ENCODE measurements at places on chromosomes 2 and 18. TPM values are rescaled to one million over a fixed set of nuclear protein-coding genes. Genes with fewer than 3 reads are reported as not detected.

TNS1 gene
- polyA plus RNA-seq: 165 TPM

IL1R2 gene
- polyA plus RNA-seq: 0.89 TPM

SCN9A gene
- 12.7 TPM for polyA plus RNA-seq

ALKAL2 gene
- 11.2 TPM for polyA plus RNA-seq

LCT gene
- polyA plus RNA-seq: 0.14 TPM

PLB1 gene
- 1.7 TPM for polyA plus RNA-seq

HMSD gene
- polyA plus RNA-seq: 2.7 TPM

EGR4 gene
- polyA plus RNA-seq: 0.08 TPM

IL36A gene
- polyA plus RNA-seq: not detected

DNA sequence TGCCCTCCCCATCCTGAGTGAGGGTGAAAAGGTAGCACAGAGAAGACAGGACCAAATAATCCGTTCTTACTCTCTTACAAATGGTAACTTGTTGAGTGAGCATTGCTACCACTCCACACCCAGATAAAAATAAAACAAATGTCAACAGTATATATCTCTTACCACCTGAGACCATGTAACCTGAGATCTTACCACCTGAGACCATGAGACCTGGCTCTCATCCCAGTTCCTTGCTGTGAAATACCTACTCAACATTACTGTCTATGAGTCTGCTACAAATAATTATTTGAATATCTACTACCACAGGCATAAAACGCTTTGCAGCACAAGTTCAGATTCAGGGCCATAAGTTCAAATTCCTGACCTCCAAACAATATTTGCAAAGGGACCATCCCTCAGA, 234.7 kb downstream of the C1D start:
- DNase-seq: no peak

DNA sequence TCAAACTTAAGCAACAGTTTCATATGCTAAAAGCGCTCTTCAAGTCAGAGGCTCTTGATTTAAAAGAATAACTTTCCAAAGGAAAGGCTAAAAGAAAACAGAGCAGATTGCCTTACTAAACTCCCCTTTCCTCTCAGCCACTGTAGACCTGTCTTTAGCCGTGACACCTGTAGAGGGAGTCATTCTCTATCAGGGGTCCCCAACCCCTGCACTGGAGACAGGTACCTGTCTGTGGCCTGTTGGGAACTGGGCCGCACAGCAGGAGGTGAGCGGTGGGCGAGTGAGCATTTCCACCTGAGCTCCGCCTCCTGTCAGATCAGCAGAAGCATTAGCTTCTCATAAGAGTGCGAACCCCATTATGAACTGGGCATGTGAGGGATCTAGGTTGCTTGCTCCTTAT, 9.6 kb downstream of the SLC14A1 start:
- DNase-seq: no peak

DNA sequence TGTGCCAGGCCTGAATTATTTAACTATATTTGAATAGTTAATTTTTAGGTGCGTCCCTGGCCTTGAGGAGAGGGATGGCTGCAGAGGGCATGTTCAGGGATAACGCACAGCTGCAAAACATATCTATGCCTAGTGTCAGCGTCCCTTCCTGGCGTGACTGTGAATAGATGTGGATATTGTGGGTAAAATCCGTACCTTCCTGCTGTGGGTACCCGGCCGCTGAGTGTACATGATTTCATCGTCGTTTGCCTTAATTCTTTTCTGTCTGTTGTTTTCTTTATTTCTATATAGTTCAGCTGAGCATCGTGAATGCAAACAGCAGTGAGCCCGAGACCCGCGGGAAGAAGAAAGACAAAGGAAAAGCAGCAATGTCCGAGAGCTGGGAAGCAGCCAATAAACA, 25.0 kb upstream of the MC2R start:
- no peak for DNase-seq

DNA sequence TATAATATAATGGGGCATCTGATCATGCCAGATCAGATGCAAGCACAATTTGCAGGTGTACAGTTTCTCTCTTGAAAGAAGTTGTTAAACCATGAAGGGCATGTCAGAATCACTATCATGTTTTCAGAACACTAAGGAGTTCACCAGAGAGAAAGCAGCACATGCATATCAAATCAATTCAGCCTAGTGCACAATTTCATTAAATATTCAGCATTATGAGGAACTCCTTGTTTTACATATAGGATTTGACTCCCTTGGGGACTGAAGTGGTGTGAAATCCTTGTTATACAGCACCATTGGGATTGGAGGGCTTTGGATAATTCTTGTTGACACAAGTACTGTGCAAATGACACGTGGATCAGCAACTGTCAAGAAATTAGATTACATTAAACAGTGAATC, 562.1 kb upstream of the KLHL29 start:
- DNase-seq: no peak

- DNase-seq: no peak
Observed at GRCh38 chr2:3970791-3971651, 267.6 kb downstream of the DCDC2C start.

GRCh38 chr2:11248-11941, 34.9 kb downstream of the FAM110C start:
- DNase-seq: no peak

GRCh38 chr2:109720380-109721106, 73.6 kb upstream of the RGPD5 start:
- DNase-seq: no peak

DNA sequence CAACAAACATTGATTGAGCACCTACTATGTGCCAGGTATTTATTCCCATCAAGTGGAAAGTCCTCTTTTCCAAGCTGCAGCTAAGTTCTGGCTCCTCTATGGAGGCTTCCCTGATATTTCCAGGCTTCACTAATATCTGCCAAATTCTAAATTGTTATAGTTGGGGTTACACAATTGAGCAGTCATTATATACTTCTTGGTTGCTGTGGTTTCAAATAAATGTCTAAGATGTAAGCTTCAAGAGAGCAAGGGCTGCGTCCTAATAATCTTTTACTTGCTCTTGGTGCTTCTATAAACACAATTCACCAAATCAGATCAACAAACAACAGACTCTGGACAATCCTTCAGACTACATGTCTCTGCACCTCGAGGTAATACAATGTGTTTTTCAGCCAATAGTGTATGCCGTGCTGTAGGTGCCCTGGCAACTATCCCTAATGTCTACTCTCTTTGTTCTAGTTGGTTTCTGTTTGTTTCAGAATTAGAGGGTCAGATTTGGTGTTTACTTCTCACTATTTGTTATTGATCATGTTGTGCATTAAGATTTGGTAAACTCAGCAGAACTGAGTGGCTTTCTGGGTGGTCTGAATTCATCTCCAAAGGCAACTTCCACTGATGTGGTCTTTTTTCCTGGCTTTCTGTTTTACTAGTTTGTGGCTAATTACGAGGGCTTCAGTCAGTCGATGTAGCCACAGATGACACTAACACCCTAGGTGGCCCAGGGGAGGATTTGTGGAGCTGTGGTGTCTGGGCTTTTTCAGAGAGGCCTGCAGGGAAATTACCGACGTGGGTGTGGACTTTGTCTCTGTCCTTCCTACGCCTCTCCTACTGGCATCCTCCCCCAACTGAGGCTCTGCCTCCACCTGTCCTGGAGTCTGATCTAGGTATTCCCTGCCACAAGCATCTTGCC, 50.4 kb downstream of the CDCA7 start:
- no peak for DNase-seq

GRCh38 chr2:39479696-39480095, 42.6 kb upstream of the MAP4K3 start:
- DNase-seq: no peak

- DNase-seq: peak; percentile 69
Observed at GRCh38 chr2:212686285-212686895, 147.8 kb upstream of the ERBB4 start.

GRCh38 chr2:222903234-222904220, 42.7 kb downstream of the ACSL3 start:
- no peak for DNase-seq

GRCh38 chr2:144835634-144836350, 315.9 kb upstream of the ZEB2 start:
- DNase-seq: no peak

GRCh38 chr2:229380101-229380625, 109.1 kb upstream of the PID1 start:
- no peak for DNase-seq

- DNase-seq: no peak
Observed at GRCh38 chr2:88832311-88832991, 141.0 kb downstream of the RPIA start.

DNA sequence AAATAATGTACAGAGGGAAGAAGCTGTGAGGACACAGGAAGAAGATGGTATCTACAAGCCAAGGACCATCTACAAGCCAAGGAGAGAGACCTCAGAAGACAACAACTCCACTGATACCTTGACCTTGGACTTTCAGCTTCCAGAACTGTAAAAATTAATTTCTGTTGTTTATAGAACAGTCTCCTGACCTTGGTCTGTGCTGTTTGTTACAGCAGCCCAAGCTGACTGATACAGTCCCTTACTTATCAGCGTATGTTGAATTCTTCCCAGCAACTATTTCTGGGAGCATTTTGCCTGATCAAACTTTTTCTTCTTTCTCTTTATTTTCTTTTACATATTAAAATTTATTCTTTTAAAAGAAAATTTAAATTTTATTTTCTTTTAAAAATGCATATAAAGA, 47.8 kb upstream of the IGFBP2 start:
- DNase-seq: no peak

- peak; percentile 33 for DNase-seq
Observed at GRCh38 chr2:118309946-118310680, 221.8 kb downstream of the INSIG2 start.

DNA sequence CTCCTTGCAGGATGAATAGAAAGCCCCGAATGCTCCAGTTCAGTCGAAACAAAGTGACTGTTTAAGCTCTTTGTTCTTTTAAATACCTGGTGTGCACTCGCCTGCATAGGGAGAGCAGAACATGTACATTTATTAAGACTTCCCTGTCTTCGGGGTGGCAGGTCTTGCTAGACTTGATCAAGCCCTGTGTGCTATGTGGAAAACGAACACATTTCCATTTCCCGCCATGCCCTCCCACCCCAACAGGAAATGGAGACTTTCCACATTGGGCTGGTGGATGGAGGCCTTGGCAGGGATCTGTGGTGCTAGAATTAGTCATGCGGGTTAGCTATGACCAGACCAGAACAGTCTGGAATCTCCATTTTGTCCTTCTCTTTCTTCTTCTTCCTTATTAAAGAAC, 321.0 kb upstream of the THSD7B start:
- no peak for DNase-seq

GRCh38 chr2:149009576-149010461, 28.7 kb upstream of the LYPD6B start:
- DNase-seq: no peak

GRCh38 chr2:12428324-12428723, 288.4 kb upstream of the TRIB2 start:
- DNase-seq: no peak

DNA sequence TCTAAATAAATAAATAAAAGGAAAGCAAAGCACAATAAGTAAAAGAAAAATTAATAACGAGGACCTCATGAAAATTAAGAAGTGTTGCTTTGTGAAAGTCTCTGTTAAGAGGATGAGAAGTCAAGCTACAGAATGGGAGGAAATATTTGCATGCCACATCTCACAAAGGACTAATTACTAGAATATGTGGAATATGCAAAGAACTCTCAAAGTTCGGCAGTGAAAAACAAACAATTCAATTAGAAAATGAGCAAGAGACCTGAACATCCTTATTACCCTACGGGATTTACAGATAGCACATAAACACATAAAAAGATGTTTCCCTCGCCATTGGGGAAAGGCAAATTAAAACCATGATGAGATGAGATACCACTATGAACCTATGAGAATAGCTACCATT, 23.3 kb downstream of the CYP26B1 start:
- DNase-seq: no peak

DNA sequence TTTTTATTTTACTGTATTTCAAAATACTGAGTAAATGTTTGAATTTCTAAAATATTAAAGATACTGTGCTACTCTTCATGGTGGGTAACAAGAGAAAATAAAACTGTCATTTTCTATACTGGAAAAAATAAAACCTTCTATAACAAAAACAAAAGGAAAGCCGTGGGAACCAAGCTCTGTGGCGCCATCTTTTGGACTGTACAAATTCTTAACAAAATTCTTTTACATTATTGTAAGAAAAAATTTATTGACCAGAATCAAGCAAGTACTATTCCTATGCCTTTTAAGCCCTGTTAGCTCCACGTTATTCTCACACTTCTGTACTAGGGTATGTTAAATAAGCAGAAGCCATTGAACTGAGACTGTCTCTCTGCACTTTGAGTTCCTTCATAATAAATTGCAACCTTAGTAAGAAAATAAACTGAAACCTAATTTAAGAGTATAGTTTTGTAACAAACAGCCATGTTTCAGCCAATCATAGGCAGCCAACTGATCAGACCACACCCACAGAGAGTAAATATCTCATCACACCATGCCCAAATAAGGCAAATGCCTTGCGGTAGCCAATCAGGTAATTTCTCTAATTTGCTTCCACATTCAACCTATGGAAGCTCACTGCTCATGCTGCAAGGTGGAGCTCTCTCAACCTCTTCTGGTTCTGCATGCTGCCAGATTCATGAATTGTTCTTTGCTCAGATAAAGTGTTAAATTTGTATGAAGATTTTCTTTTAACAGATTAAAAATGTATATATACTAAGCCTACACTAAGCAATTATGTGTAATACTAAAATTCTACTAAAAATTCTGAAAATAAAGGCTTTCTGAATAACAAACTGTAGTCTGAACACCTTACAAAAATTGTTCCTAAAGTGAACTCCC, 42.2 kb downstream of the HIBCH start:
- DNase-seq: no peak

- DNase-seq: no peak
Observed at GRCh38 chr18:5516841-5517240, 27.0 kb downstream of the EPB41L3 start.

GRCh38 chr2:105571445-105571987, 172.7 kb upstream of the FHL2 start:
- DNase-seq: no peak

DNA sequence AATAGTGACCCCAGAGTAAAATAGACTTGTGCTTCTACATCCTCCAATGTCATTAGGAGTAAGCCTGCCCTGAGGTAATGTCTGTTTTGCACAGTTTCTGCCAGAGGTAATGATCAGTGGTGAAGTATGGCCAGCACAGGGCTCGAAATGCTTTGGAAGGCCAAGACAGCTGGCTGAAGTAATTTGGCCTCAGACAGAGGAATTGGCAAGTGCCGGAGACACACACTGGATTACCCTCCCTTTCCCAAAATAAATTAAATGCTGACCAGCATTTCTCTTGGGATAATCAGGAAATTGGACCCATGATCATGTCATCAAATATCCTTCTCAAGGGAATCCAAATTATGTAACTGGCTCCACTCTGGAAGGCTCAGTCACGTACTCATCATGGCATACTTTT, 379.0 kb upstream of the CHST9 start:
- no peak for DNase-seq
